ENCODE measurements at places on chromosomes 11 and 22.

DNA sequence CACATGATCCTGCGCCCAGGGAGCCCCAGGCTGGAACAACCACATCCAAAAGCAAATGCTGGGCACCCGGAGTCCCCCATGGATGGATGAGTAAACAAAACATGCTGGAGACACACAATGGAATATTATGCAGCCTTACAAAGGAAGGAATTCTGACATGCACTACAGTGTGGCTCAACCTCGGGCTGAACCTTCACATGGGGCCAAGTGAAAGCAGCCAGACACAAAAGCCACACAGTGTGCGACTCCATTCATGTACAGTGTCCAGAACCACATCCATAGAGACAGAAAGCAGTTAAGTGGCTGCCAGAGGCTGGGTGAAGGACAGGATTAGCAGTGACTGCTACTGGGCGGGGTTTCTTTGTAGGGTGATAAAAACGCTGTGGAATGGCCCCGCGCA lies 10.1 kb downstream of the POLR3H start:
- DNase-seq: no peak

DNA sequence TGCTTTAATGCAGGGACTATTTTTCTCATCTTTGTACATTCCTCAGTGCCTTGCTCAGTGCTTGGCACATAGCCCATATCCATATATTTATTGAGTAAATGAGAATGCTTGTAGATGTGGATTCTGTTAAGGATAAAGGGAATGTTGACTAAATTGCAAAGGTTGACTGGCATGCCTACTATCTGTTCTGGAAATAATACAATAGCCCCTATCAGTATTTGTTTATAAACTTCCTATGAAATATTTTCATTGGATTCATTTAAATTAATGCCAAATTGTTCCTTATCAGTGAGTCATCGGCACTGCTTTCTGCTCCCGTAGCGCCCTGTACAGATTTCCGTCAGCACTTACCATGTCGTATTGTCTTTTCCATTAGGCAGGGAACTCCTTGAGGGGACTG lies 8.0 kb downstream of the RNF121 start:
- no peak for DNase-seq

DNA sequence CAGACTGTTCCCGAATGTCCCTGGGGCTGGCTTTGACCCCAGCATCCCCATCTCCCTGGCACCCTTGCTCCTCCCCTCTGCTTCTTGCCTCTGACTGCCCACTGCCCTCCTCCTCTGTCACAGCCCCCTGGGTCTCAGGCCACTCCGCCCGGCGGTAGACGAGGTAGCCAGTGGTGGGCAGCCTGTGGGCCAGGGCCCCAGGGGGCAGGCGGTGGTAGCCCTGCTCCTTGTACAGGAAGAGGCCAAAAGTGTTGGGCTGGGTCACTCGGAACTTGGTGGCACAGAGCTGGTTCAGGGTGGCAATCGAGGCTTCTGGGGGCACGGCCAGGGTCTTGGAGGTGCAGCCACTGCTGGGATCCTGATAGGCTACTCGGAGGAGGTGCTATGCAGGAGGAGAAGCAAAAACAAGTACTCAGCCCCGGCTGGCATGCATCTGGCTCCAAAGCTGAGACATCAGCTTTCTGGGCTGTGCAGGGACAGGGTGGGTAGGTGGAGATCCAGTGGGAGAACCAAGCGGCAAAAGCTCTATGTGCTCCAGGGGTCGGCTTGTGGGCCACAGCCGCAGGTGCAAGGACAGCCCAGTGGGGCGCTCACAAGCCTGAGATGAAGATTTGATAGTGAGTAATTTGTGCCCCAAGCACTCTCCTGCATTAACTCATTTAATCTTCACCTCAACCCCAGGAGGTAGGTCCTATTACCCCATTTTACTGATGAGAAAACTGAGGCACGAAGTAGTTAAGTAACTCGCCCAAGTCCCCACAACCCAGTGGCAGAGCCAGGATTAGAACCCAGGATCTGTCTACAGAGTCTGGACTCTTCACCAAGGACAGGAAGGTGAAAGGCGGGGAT lies 3.6 kb downstream of the RIN1 start:
- no peak for DNase-seq

DNA sequence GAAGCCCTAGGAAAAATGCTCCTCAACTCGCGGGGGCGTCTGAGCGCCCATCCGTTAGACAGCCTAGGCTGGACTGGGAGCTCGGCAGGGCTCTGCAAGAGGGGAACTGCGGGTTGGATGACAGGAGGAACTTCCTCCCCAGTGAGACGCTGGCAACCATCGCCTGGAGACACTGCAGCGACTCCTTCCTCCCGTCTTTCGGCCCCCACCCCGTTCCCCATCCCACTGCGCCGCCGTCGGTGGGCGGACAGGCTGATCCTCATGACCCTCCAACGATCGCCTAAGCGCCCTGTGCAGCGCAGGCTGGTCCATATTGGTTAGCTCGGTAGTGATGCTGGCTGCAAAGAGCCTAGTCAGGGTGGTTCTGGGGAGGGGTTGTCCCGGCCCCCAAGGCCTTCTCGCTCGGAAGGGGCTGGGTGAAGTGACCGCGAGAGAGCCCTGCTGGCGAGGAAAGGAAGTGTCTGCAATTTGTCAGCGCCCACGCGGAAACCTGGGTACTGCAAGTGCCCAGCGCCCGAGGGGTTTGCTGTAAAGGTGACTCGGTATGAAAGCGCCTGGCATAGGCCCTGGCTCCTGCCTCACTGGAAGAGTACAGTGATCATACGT lies 638 bp downstream of the NRGN start:
- no peak for DNase-seq

- no peak for DNase-seq
Observed at GRCh38 chr11:61745781-61746441, 6.5 kb upstream of the MYRF start.

DNA sequence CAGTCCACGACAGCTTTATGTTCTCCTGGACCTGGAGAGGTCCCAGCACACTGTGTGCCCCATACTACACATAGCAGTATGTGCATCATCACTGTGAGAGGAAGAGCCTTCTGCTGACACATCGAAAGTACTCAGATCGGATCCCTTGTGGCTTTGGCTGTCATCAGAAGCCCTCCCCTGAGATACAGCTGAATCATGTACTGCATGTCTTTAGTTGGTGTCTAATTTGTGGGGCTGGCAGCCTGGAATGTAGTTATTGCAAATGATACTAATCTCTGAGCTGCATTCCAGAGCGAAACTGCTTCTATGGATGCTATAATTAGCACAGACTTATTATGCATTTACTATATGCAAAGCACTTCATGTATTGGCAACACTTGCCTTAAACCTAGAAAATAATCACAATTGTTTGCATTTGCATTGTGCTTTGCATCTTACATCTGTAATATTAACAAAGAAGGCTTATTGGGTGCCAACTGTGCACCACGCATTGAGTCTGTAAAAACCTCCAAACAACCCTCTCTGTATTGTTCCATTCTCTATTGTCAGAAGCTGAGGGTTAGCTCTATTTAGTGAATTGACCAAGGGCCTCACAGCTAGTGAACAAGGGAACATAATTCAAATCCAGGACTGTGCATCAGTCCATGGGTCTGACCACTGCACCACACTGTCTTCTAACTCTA lies 89.2 kb upstream of the CRTAM start:
- DNase-seq: no peak

GRCh38 chr11:130645164-130645842 lies 196.9 kb downstream of the ADAMTS15 start:
- DNase-seq: no peak

DNA sequence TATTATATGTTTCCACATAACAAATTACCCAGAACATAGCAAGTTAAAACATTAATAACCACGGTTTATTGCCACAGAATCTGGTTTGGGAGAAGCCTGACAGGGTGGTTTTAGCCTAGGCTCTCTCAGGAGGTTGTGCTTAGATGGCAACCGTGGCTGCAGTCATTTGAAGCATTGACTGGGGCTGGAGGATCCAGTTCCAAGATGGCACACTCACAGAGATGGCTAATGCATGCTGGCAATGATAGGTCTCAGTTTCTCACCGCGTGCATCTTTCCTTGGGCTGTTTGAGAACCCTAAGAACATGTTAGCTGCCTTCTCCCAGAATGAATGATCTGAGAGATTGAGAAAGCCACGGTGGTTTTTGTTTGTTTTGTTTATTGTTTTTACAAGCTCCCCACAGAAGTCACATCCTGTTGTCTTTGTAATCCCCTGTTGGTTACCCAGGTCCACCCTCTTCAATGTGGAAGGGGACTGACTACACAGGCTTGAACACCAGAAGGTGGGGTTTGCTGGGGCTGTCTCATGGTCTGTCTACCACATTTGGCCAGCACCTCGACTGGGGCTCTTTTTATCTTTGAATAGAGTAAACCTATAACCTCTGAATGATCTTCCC lies 36.6 kb upstream of the GRAMD1B start:
- no peak for DNase-seq

DNA sequence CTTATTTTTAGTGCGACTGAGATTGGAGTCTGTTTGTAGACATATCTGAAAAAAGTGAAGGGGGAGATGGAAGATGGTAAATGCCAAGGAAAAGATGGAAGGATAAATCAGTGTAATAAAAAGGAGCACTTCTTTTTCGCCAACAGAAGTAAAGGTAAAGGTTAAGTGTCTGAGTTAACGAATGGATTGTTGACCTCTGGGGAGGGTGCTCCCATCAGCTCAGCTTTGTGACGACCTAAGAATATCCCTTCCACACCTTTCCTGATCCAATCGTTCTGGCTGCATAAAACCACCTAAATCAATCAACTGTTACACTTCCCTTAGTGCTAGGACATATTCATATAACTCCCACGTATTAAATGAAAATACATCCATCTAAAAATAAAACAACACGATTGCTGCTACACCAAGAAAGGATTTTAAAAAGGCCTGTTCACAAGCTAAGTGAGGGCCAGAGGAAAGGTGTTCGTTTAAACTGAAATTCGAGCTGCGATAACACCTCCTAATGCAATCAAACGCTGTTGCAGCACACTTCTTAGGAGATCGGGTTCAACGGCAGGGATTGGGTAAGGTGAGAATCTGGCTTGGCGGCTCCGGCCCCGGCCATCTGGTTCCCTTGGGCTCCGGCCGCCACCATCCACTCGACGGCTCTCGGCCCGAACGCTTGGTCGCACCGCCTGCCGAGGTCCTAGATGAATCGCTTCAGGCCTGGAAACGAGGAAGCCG lies 658 bp downstream of the C11orf71 start:
- peak; percentile 26 for DNase-seq

GRCh38 chr11:43376594-43376993 lies 17.9 kb downstream of the TTC17 start:
- DNase-seq: peak; percentile 79

DNA sequence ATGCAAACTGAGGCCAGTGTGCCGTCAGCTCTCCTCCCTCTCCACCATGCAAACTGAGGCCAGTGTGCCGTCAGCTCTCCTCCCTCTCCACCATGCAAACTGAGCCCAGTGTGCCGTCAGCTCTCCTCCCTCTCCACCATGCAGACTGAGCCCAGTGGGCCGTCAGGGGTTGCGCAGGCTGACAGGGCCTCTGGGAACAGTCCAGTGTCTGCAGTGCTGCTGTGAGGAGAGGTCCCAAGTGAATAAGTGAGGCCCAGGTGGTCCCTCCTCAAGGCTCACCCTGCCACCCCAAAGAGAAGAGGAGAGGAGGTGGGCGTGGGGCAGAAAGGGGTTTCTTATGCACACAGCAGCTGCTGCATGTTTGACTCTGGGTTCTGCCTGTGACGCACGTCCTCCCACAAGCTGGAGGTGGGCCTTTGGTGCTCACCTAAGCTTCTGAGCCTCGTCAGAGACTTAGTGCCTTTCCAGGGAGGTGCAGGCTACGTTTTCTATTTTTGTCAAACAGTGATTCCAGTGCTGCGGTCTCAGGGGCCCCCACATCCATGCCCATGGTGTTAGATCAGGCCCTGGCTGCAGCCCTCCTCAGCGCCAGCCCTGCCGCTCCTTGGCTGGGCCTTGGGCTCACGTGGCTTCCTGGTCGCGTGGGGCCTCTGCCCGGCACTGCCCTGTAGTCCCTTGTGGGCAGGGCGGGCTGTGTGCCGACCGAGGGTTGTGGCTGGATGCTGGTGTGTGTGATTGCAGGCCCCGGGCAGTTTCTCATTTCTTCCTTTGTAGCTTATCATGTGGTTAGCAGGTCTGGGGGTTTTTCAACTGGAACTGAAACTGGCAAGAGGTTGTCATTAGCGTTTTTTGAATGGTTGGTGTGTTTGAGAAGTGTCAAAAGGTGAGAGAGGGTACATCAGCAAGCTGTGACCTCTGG lies 7.1 kb downstream of the TPCN2 start:
- DNase-seq: no peak

- no peak for DNase-seq
Observed at GRCh38 chr11:66879583-66879982, 22.7 kb downstream of the LRFN4 start.

- DNase-seq: no peak
Observed at GRCh38 chr22:41169157-41169556, 36.0 kb upstream of the L3MBTL2 start.

- no peak for DNase-seq
Observed at GRCh38 chr11:65425105-65425970, 2.7 kb downstream of the NEAT1 start.

DNA sequence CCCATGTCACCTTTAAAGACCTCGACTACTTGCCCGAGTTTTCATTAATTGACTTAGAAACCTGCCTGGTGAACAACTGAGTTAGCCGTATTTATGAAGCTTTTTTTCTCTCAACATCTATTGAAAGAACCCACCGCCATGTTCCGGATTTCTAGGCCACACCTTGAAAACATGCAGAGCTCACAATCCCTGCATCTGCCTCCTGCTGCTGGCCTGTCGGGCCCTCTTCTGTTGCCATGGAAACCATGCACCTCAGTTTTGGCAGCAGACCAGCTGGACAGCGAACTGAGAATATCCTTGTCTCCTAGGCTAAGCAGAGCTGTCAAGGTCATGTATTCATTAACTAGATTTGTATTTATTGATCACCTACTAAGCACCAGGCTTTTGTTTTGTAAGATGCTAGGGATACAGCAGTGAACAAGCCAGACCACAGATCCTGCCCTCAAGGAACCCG lies 4.3 kb upstream of the PATZ1 start:
- DNase-seq: no peak

GRCh38 chr22:27518531-27519340 lies 282.8 kb downstream of the MN1 start:
- no peak for DNase-seq

DNA sequence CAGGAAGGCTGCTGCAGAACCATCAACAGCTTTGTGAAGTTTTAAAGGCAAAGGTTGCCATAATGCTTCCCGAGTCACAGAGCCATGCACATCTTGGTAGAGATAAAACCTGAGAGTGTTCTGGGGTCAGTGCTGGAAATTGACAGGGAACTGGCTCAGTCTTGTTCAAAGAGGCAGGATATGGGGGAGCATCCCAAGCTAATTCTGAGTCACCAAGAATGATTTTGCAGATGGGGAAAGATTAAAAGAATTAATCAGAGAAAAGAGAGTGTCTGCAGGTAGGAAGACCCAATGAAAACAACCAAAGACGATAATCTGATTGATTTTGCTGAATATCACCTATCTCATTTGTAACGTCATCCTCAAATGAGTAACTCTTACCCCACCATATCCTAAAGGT lies 99.9 kb upstream of the CD44 start:
- no peak for DNase-seq

All from RWPE1 (cell line).